ENCODE measurements at places on chromosomes 11 and 22.
A peak's percentile ranks its signal among the peaks of the same experiment; 100 is the strongest.

DNA sequence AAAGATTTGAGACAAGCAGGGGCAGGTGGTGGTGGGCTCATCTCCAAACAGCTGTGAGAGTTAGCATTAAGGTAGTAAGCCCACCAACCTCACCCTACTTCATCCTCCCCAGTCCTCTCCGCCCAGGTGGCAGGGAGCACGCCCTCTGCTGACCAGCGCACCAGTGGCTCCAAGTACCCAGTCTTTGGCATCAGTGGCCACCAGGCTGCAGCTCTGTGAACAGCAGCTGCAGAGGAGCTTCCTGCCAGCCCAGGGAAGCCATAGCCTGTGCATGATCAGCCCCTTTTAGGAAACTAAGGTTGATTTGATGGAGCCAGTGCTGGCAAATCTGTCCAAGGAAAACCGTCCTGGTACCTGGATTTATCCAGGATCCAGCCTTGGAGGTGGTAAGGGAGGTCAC lies 21.7 kb downstream of the CAVIN3 start:
- no peak for DNase-seq

DNA sequence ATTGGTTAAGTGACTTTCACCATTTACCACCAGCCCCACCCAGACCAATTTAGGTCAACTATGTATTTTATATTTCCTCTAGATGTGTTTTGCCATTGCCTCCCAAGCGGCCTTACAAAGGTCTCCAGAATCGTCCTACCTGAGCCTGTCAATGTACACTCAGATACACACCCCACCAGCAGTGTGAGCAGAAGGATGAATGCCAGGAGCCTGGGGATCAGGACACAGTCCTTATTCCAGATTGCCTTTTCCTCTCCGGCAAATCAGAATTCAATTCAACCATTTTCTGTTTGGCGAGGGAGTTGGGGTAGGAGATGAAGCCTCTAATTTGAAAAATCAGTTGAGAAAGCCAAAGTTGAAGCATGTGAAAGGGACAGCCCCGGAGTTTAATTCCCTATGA lies 35.4 kb upstream of the CRTAM start:
- no peak for DNase-seq

- no peak for DNase-seq
These were observed 10.8 kb downstream of the PRR5L start for GRCh38 chr11:36306888-36307287.

- DNase-seq = no peak
These were observed 1.8 kb upstream of the MUC6 start for GRCh38 chr11:1038361-1038760.

GRCh38 chr11:87128372-87128771 lies 90.6 kb downstream of the TMEM135 start:
- DNase-seq = no peak

DNA sequence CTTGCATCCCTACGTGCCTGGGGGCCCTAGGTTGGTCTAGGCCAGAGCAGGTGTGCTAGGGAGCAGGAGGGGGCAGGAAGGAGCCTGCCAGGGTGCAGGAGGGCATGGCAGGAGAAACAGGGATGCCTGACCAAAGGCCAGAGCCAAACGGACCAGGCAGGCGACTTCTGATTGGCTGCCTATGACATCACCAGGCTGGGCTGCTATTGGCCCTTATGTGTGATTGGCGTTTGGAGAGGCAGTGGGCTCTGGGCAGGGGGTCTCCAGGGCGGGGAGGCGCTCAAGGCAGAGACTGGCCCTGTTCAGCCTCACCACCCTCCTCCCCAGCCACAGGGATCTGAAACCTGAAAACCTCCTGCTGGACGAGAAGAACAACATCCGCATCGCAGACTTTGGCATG lies 44.4 kb downstream of the MOB2 start:
- DNase-seq = no peak

DNA sequence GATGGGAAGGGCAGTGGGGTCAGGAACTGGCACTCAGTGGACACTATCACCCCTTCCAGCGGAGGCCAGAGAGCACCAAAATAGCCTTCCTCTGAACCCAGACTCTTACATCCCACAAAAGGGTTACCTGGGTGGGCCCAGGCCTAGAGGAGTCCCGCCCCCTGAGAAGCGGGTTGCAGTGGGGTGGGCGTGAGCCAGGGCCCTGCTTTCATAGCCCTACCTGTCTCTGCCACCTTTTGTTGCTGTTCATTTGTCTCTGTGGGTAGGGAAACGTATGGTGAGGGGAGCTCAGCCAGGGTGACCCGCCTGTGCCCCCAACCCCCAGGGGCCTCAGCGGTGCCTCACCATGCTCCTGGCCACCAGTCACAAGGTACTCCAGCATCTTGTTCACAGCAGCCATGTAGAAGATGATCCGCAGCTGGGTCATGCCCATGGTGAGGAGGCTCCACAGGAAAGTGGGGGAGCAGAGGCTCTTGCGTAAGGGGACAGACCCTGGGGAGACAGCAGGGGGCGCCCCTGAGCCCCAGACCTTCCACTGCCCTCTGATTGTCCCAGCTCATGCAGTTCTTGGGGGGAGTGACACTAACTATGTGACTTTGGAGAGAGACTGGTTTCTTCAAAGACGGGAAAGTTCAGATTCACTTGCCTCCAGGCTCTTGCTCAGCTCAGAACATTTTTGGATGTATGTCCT lies 24.0 kb downstream of the SLC43A1 start:
- DNase-seq = peak; percentile 44

DNA sequence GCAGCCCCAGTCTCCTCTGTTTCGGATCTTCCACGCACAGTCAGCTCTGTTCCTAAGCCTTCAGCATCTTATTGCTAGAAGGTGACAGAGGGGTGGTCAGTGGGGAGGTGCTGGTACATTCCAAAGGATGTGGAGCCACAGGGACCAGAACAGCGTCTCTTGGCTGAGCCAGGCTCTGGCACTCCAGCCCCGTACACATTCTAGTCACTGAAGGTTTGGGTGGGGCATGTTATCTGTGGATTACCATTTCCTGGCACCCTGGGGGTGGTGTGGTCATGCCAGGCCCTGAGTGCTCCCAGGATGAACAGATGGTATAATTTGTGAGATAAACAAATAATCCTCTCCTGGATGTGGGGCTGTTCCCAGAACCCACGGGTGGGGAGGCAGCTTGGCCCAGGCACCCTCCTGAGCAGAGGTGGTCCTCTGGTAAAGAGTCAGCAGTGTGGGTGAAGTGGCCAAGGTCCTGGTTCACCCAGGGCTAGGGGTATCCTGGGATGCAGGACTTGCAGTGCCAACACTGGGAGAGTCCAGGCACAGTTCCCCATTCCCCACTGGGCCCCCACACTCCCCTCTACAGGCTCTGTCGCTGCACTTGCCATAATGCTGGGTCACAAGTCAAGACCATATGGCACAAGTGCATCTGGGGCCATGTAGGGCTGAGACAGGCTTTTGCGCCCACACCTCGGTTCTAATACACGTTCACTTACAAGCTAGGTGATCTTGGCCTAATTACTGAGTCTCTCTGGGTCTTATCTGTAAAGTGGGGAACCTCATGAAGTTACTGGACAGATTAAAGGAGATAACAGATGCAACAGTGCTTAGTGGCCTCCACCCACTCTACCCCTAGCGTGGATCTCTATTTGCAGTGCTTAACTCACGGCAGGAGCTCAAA lies 33.0 kb downstream of the DKK3 start:
- no peak for DNase-seq

DNA sequence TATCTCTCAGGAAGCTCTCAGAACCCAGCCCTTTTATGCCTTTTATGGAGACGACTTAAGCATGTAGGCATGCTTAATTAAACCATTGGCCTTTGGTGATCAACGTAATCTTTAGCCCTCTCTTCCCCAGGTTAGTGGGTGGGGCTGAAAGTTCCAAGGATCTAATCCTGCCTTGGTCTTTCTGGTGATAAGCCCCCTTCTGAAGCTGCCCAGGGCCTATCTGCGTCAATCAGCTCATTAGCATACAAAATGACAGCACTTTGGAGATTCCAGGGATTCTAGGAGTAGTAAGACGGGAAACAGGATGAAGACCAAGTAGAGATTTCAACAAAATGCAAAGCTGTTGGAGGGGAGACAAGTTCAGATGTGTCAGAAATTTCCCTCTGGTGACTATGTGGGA lies 3.1 kb downstream of the FAM118A start:
- no peak for DNase-seq

GRCh38 chr11:16880184-16880801 lies 133.9 kb downstream of the PLEKHA7 start:
- no peak for DNase-seq

DNA sequence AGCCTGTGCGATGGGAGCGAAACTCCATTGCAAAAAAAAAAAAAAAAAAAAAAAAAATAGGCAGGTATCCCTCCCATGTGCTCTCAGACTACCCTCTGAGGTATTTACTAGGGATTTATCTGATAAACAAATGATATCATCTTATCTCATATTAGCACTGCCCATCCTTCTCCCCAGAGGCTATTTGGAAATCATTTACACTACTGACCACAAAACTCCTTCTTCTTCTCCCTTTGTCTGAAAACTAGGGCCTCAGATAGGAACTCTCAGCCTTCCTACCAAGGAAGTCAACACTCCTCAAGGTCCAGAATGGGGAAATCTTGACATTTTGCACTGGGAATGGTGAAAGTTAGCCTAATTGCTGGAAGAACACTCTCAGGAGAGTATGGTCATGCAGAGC lies 46.4 kb downstream of the LARGE2 start:
- DNase-seq = no peak

- DNase-seq = no peak
These were observed 1.5 kb upstream of the PICALM start for GRCh38 chr11:86070142-86071056.

GRCh38 chr11:128547946-128548648 lies 39.3 kb downstream of the ETS1 start:
- DNase-seq = no peak

- no peak for DNase-seq
These were observed 192.8 kb downstream of the ETS1 start for GRCh38 chr11:128394431-128395089.

DNA sequence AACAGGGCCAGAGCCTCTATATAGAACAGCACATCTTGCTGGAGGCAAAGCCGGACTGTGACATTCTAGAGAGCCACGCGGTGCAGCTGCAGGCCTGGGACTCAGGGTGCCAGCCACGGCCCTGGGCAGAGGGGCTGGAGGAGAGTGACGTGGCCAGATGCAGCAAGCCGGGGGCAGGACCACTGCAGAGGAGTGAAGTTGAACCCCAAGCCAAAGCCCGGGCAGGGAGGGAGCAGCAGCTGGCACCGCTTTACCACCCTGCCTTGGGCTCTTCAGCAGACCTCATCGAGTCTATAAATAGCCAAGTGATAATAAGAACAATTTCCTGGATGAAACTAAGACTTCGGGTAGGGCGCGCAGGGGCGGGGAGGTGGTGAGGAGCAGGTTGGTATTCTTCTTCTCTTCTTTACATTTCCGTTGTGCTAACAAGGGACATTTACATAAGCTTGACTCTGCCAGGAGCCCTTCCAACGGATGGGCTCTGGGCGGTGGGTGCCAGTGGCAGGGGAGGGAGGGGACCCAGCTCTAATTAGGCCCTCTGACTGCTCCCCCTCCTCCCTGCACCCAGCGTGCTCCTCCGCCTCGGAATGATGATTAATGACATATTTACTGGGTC lies 110.2 kb downstream of the ST3GAL4 start:
- DNase-seq = peak; percentile 34

DNA sequence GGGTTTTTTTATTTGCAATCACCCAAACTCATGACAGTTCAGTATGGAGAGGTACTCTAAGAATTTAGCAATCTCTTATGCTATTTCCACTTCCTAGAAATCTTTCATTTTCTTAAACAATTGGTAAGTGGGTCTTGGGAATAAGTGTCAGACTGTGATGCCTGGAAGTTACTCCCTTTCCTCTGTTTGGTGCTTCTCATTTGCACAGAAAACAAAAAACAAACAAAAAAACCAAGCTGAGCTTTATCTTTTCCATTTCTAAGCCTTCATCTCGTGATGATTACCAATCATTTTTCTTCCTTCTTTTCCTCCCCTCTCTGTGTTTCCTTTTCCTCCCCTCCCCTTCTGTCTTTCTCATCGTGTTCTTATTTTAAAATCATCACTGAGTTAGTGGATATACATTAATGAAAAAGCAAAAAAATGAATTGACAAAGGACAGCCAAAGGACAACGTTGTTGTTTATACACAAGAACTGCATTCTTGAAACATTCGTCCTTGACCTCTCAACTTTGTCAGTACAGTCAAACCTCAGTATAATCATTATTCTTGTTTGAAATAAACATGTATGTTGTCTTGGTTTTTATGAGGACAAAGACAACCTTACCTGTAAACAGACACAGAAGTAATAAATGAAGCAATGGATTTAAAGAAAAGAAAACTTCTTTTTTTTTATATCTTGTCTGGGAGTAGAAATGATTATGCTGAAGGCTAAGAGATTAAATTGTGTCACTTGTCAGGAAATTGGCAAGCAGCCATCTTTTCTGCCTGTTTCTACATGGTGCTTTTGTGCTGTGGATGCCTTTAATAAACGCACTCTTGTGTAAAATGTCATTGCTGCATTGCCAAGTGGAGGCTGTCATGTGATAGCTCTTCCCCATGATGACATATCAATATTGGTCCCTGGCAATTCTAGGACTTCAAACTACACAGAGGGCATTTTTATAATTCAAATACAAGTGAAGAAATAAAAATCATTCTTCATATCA lies 803.2 kb upstream of the CCDC90B start:
- DNase-seq = no peak

DNA sequence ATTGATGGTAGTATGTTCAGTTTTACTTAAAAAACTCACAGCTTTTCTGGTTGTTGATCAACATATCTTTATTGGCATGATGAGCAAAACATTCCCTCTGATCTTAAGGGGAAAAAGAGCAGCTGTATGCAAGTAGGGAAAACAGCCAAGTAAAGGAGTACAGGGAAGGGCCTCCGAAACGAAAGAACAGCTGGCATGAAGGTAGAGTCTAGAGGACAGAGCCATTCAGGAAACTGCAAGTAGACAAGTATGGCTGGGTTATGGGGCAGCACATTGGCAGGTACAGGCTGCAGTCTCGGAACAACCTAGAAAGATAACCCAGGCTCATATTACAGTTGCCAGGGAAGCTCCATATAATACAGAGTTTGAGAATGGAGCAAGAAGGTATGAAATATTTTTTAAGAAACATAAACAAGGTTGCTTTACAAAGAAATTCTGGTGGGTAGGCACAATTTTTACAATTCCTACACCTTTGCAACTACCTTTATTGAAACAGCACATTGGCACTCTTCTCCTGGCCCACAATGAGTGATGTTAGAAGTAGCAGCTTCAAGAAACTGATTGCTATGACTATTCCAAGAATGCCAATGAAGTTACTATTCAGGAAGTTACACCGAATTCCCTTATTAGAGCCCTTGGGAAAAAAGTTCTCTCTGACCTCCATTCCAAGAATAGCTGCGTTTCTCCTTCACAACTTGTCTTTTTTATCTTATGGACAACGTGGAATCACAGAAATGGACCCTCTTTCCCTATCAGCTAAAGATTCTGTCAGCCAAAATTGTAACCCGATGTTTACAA lies 45.2 kb downstream of the LGR4 start:
- no peak for DNase-seq

Data from activated T-helper 2 cell treated with anti-CD3 and anti-CD28 coated beads, Interferon-gamma antibody, Interleukin-2, Interleukin-4, amounts not matched to agents 10 μg/mL and 5 μg/mL and 100 μg/mL, durations not matched to agents 14 hours and 24 hours and 36 hours (primary cell).